Activated naive CD8-positive, alpha-beta T cell treated with anti-CD3 and anti-CD28 coated beads, Interleukin-2, amount 10 ng/mL, durations not matched to agents 7 days and 5 days (primary cell): ENCODE measurements at places on chromosomes 1 and 21.

GRCh38 chr1:164466001-164466421, 93.0 kb upstream of the PBX1 start:
- no peak for DNase-seq

GRCh38 chr1:215279682-215280081, 197.1 kb downstream of the KCNK2 start:
- DNase-seq = no peak

GRCh38 chr1:1232208-1232795, at the start of gene B3GALT6:
B3GALT6 (plus strand) TSS chr1:1232237; CDS start chr1:1232279, 42 bp downstream.
- no peak for DNase-seq

DNA sequence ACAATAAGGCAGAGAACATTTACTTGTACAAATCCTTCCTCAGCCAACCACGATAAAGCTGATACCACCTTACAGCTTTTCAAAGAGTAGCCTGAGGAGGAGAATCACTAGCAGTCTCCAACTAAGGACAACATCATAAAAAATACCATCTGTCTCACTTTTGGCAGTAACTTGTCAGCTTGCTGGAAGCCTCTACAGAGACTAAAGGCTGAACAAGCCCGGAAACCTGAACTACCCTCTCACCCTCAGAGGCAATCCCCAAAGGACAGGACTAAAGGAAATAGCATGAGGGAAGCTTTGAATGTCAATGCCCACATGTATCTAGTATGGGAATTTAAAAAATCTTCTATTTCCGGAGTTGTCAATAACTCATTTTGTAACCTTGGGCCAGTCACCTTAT, 10.6 kb downstream of the SRSF4 start:
- DNase-seq = no peak

DNA sequence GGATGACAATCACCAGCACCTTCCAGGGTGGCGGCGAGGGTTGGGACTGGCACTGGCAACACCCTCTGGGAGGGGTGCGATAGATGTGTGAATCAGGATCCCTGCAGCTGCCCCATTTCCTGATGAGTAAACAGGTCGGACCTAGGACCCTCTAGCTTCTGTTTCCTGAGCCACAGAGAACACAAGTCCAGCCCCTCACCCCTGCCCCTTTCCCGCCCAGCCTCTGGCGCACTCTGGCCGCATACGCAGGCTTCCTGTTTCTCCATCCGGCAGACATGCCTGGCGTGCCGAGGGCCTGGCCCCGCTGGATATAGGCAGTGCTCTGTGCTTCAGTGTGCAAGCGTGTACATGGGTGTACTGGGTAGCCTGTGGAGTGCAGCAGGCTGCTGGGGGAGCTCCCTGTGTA, 4.6 kb downstream of the PEAR1 start:
- DNase-seq = no peak

- no peak for DNase-seq
Measured at GRCh38 chr1:36305915-36306209, 306 bp upstream of the SH3D21 start.

- no peak for DNase-seq
Measured at GRCh38 chr1:77680173-77680572, 2.3 kb downstream of the ZZZ3 start.

DNA sequence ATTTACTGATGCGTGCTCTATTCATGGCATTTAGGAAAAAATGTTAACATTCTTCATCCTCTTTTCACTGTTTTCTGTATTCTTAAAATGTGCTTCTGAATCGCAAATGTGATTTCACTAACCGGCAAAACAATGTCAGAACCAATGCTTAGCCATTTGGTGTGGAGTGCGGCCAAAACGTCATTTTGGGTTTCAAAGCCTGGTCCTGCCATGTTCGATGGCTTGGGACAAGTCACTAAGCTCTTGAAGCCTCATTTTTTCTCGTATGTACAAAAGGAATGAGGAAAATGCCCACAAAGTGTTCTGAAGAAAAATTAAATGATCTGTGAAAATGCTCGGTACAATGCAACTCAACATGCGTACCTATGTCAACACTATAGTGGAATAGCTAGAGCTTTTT, 175.3 kb downstream of the APP start:
- no peak for DNase-seq

DNA sequence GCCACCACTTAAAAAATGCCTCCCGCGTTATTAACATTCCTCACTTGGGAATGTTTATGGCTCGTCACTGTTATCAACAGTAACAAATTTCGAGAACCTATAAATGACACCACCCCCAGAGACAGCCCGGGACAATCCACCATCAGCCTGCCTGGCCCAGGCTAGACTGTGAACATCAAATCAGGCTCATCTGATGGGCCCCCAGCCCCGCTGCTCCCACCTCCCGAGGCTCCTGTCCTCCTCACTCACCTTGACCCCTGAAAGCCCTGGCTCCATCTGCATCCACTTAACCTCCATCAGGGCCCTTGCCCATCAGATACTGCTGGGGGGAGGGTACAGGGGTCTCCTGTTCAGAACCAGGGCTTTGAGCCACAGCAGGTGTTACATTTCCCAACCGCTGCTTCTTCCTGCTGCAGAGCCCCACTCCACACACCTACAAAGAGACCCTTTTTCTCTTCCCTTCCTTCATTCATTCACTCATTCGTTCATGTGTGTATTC, 156.5 kb upstream of the VAMP3 start:
- no peak for DNase-seq

GRCh38 chr1:101041300-101041699, 15.7 kb upstream of the DPH5 start:
- no peak for DNase-seq

DNA sequence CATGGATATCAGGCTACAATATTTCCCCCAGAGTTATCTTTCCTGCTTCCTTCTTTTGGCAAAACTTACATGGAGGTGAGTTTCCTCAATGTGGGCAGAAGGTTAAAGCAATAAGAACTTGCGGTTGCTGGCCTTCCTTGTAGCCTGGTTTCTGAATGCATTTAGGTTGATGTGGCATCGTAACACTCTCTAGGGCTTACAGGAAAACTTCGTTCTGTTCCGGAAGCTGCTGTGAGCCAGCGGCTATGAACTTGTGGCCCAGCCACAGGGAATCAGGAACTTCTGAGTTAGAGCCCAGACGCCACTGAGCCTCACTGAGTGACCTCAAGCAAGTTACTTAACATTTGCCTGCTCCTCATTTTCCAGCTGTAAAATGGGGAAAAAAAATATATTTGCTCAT, 623.4 kb upstream of the ADAMTS5 start:
- DNase-seq = no peak
